Fibroblast of the aortic adventitia (primary cell): ENCODE measurements at places on chromosomes 1 and 21. TPM values are rescaled to one million over a fixed set of nuclear protein-coding genes. Genes with fewer than 3 reads are reported as not detected.
A peak's percentile ranks its signal among the peaks of the same experiment; 100 is the strongest.

Gene MYOM3
- total RNA-seq: under 0.01 TPM in 1 of 2 replicates, not detected in the other

Gene ELF3
- 0.09 TPM in 1 of 2 replicates, not detected in the other for total RNA-seq

Gene CD160
- total RNA-seq: not detected in 2 replicates

Gene GCSAML
- total RNA-seq: not detected in 2 replicates

- DNase-seq: no peak
Observed at GRCh38 chr1:155952505-155952890, 11.1 kb downstream of the RXFP4 start.

DNA sequence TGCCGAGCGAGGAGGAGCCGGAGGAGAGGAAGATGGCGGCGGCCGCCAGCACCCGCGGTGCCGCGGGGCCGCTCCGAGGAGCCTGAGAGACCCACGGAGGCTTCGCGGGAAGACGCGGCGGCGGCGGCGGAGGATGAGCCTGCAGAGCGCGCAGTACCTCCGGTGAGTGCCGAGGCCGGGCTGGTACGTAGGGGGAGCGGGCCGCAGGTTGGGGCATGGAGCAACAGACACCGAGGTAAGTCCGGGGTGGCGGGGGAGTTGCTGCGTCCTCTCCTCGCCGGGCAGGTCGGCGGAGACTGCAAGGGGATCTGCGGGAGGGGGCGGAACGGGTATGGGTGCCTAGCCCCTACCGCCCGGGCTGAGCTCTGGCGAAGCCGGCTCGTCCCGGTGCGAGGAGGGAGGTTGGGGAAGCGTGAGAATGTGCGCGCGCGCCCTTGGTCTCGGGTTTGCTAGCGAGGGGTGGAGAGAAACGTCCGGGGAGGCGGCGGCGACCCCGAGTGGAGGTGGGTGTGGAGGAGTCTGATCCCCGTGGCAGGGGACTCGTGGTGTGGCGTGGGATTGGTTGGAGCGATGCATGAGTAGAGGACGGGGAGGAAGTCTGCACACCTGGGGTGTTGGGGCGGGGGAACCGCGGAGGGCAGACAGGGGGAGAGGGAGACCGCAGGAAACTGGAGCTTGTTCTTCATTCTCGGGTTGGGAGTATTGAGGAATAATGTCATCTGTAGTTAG, at the start of gene SMG7:
Gene SMG7 (plus strand): TSS at position 12 of the 729 bp plus-strand sequence. CDS start 122 bp downstream, at position 134.
- DNase-seq: no peak

- DNase-seq: no peak
Observed at GRCh38 chr1:33375316-33375715, 54.4 kb upstream of the A3GALT2 start.

DNA sequence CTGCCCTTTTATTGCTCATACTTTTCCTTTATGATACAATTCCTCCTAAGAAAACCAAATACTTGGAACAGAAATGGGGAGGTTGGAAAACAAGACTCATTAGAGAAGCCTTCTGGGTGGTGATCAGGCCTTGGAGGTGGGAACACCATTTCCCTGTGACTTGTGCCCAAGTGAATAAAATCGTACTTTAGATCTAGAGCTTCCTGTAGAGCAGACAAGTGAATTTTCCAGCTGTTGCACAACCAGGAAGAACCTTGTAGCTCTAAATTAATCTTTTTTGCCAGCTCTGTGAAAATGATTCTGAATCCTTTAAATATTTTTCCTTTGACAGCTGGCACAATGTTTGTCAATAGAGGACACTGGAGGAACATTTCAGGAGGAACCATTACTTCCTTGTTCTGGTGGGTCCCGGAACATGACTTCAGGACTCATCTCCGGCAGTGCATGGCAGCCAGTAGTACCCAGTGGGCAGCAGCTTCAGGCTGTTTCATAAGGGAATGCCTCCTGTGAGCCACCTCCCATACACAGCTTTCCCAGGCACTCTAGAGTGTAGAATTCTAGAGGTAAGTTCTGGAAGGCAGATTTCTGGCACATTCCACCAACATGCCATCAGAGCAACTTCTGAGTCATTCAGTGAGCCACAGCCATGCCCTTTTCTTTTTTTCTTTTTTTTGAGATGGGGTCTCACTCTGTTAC, 5.5 kb upstream of the SNAPIN start:
- DNase-seq: peak; percentile 51

GRCh38 chr21:40176724-40177123, 309.5 kb downstream of the PCP4 start:
- DNase-seq: no peak

DNA sequence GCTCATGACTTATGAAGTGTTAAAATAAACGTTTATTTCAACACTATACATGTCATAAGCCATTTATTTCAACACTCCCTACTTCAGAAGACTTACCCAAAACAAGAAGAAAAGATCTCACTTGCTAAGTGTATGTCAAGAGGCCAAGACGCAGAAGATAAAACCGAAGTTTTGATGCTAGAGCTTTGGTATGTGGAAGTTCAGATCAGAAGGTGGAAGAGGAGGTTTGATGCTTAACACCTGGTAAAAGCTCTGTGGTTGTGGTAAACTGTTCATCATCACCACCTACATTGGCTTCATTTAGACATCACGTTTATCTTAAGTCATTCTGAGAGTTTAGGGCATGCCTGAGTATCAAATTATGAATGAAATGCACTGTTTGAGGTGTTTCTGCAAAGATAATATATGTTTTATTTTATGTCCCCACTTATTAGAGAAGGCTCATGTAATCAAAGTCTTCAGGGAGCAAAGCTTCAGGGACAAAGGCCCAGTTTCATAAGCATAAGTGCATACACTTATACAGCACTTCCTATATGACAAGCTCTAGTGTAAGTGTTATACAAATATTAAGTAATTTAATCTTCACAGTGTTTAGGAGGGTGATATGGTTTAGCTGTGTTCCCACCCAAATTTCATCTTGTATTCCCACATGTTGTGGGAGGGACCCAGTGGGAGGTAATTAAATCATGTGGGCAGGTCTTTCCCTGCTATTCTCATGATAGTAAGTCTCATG, 533.3 kb downstream of the PTBP2 start:
- peak; percentile 47 for DNase-seq

- DNase-seq: peak; percentile 79
Observed at GRCh38 chr1:7948960-7949359, 8.3 kb upstream of the TNFRSF9 start.
